ENCODE measurements at places on chromosomes 2 and 18. TPM values are rescaled to one million over a fixed set of nuclear protein-coding genes. Genes with fewer than 3 reads are reported as not detected.

Gene CCDC150
- total RNA-seq = 11.3 TPM

Gene HNMT
- 3.1 TPM for total RNA-seq

Gene REEP1
- 0.18 TPM for total RNA-seq

DNA sequence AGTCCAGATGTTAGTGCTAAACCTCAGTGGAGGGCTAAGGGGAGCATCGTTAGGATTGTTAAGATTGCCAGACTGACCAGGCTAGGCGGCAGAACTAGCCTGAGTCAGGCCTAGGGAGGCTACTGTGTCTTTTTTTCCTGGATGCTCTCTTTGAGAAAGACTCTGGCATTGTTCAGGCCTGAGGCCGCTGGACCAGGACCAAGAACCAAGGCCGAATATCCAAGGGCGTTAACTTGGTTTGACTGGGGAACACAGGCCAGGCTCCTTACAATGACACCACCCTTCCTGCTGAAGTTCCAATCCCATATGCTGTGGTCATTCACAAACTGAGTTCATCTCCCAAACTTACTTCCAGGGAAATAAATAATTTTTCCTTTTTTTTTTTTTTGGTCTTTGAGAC is 10.6 kb downstream of the HTRA2 start:
- H3K4me3 ChIP-seq = no peak overlapping the region
- no peaks in the 10 kb centered on the region for H3K27me3 ChIP-seq
- no peak for DNase-seq
- H3K27ac ChIP-seq = no peak overlapping the region
- H3K4me1 ChIP-seq = peaks cover 21% of the 10 kb centered on the region

- no peak overlapping the region for H3K4me3 ChIP-seq
- H3K27ac ChIP-seq = no peak overlapping the region
Observed at GRCh38 chr2:240305369-240305962, 130.0 kb upstream of the GPC1 start.

DNA sequence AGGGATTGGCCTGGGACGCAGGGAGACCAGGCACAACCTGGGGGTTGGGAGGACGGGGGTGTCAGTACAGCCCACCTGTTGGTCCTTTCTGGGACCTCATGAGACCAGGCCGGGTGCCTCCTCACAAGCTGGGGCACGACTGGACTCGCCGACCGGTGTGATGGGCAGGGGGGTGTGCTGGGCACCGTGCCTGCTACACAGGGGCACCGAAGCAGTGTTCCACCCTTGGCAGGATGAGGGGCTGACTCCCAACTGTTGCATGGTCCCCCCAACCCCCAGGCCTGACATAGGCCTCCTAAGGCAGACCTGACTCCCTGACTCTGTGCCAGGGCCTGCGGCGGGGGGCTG is 256.7 kb downstream of the ATAD2B start:
- H3K27me3 ChIP-seq = no peaks in the 10 kb centered on the region
- no peaks in the 10 kb centered on the region for H3K36me3 ChIP-seq
- H3K4me3 ChIP-seq = no peak overlapping the region
- H3K4me1 ChIP-seq = peaks cover 10% of the 10 kb centered on the region
- no peak for DNase-seq
- H3K27ac ChIP-seq = no peak overlapping the region

Gene CERS6
- total RNA-seq = 11.8 TPM
